ENCODE measurements at places on chromosomes 16 and 17. TPM values are rescaled to one million over a fixed set of nuclear protein-coding genes. Genes with fewer than 3 reads are reported as not detected.

Gene ITGB3
- 6.4 TPM for total RNA-seq

GRCh38 chr17:50618300-50618699 lies 16.4 kb upstream of the ABCC3 start:
- H3K4me3 ChIP-seq: no peak overlapping the region
- DNase-seq: no peak
- H3K4me1 ChIP-seq: no peaks in the 10 kb centered on the region
- H3K36me3 ChIP-seq: no peaks in the 10 kb centered on the region
- H3K27ac ChIP-seq: no peak overlapping the region

- no peaks in the 10 kb centered on the region for H3K27me3 ChIP-seq
- no peaks in the 10 kb centered on the region for H3K4me1 ChIP-seq
- H3K36me3 ChIP-seq: no peaks in the 10 kb centered on the region
- no peak overlapping the region for H3K27ac ChIP-seq
- no peak for DNase-seq
Measured at GRCh38 chr16:61887903-61888302, 148.3 kb downstream of the CDH8 start.

- DNase-seq: no peak
- H3K4me3 ChIP-seq: no peak overlapping the region
- no peaks in the 10 kb centered on the region for H3K36me3 ChIP-seq
- no peaks in the 10 kb centered on the region for H3K4me1 ChIP-seq
Measured at GRCh38 chr17:53129863-53130262, 692.9 kb upstream of the KIF2B start.

DNA sequence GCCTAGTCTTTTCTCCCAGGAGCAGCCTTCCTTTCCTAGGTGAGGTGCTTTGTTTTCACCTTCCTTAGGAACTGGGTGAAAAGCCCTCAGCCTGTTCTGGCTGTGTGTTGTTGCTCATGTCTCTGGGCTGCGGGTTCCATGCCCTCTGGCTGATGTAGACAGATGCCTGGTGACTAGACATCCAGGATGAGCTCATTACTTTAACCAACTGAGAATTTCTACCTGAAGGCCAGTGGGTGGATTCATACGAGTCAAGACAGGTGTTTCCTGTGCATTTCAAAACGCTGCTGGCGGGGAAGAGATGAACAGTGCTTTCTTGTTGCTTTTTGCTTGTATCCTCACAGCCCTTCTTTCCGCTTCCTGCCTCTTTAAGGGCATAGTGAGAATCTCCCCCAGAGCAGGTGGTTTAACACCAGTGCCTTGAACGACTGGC lies 22.3 kb downstream of the SAP30BP start:
- H3K27ac ChIP-seq: peak overlapping the region; percentile 69
- DNase-seq: peak; percentile 81
- no peaks in the 10 kb centered on the region for H3K27me3 ChIP-seq
- no peaks in the 10 kb centered on the region for H3K36me3 ChIP-seq
- H3K4me3 ChIP-seq: no peak overlapping the region

DNA sequence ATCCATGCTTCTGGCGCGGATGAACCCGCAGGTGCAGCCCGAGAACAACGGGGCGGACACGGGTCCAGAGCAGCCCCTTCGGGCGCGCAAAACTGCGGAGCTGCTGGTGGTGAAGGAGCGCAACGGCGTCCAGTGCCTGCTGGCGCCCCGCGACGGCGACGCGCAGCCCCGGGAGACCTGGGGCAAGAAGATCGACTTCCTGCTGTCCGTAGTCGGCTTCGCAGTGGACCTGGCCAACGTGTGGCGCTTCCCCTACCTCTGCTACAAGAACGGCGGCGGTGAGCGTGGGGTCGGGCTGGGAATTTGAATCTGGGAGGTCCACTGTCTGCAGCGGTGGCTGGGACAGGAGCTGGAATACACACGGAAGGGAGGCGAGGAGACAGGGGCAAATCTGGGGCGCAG lies 904 bp downstream of the SLC6A2 start:
- no peaks in the 10 kb centered on the region for H3K4me1 ChIP-seq
- H3K36me3 ChIP-seq: no peaks in the 10 kb centered on the region
- H3K27ac ChIP-seq: no peak overlapping the region

GRCh38 chr16:28603381-28604185 lies 6.3 kb downstream of the SULT1A1 start:
- H3K27ac ChIP-seq: no peak overlapping the region
- no peak overlapping the region for H3K4me3 ChIP-seq
- no peaks in the 10 kb centered on the region for H3K36me3 ChIP-seq
- H3K27me3 ChIP-seq: no peaks in the 10 kb centered on the region
- DNase-seq: no peak
- H3K4me1 ChIP-seq: no peaks in the 10 kb centered on the region

DNA sequence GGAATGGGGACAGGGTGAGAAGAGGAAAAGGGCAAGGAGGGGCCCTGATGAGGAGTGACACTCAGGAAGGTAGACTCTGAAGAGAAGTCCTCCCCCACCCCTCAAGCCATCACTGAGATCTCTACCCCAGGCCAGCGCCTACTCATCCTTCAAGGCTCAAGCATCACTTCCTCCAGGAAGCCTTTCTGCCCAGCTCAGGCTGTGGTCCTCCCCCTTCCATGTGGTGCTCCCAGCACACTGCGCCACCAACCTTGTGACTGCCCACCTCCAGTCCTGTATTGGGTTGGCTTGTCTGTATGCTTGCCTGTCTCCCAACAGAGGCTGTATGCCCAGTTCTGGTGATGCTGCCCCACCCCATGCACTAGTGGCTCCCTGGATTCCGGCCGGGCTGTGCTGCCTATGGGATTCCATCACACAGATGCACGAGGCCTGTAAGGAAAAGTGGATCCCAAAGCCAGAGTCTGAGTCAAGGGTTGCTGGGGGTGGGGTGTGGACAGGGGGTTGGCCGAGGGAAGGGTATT lies 19.8 kb upstream of the ZFP90 start:
- H3K27ac ChIP-seq: no peak overlapping the region
- no peak overlapping the region for H3K4me3 ChIP-seq
- no peaks in the 10 kb centered on the region for H3K27me3 ChIP-seq
- H3K4me1 ChIP-seq: peaks cover 5% of the 10 kb centered on the region
- DNase-seq: no peak

GRCh38 chr16:8200839-8201238 lies 389.5 kb downstream of the TMEM114 start:
- DNase-seq: no peak
- H3K4me1 ChIP-seq: no peaks in the 10 kb centered on the region
- no peak overlapping the region for H3K4me3 ChIP-seq
- H3K36me3 ChIP-seq: no peaks in the 10 kb centered on the region
- H3K27ac ChIP-seq: no peak overlapping the region

Measured in naive thymus-derived CD4-positive, alpha-beta T cell (primary cell).